ENCODE measurements at places on chromosomes 12 and 14.

DNA sequence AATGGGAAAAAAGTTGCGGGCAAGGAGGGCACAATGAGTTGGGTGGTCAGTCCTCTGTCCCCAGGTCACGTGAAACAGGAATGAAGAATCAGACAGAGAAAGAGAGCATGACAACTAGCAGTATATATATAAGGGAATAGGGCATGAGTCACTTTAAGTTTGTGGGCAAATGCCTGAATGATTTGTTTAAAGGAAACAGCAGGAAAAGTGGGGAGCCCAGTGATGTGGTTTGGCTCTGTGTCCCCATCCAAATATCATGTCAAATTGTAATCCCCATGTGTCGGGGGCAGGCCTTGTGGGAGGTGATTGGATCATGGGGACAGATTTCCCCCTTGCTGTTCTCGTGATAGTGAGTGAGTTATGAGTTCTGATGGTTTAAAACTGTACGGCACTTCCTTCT lies 195.3 kb upstream of the IGF1 start:
- no peak for DNase-seq

DNA sequence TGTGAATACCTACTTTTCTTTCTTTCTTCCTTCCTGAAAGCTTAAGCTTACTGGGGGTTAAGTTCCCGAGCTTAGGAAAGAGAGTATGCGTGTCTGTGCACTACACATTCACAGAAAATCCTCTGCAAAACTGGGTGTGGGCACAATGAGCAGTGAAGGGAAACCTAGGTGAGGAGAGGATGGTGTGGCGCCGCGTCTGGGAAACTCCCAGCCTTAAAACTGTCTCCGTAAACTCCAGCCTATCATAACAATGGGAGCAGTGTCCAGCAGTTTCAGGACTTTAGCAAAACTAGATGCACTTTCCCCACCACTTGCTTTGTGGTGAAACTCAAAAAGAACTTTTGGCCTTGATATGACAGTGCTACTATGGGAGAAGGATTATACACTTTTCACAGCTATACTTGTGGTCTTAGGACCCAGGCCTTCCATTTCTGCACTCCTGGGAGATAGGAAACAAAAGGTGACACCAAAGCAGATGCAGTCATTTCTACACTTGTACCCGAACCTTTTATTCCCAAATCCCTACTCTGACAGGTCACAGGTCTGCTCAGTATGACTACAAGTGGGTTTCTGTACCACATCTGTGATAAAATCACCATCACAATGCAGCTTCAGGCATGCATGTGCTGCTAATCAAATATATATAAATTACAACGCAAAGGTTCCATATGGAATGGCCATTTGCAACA lies 10.4 kb downstream of the AKAP5 start:
- DNase-seq: no peak

- no peak for DNase-seq
These were observed 17.7 kb downstream of the ZFYVE26 start for GRCh38 chr14:67798731-67799130.

DNA sequence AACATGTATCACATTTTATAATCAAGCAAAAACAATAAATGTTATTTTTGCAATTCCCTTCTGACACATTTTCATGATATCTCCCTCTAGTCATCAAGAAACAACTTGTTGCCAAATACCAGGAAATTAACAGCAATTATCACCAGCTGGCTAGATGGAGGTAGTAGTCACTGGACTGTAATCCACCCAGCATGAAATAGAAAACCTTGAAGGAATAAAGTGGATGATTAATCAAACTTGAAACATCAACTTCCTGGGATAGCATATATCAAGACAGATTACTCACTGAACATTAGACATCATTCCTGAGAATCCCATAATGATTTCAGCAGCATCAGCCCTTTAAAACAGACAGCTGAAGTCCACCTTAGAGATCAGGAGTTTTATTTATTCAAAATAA lies 259.0 kb downstream of the CCDC59 start:
- no peak for DNase-seq

DNA sequence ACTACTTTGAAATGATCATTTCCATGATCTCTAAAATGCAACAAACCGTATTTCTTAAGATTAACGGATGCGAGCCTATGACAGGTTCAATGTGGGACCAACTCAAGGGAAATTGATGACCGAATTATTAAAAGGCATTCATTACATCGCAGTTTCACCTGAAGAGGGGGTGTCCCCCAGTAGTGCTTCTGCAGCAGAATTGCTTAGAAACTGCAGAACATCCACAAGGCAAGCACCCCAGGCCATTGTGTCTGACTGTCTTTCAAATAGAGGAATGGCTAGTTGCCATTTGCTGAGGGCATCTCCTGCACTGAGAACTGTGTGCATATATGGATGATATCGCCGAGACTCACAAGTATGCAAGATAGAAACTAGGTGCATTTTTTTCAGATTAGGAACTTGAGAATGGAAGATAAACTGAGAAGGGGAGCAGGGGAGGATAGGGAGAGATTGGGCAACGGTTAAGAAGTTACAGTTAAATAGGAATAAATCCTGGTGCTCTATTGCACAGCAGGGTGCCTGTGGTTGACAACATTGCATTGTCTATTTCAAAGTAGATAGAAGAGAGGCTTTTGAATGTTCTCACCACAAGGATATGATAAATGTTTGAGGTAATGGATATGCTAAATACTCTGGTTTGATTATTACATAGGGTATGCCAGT lies 234.3 kb upstream of the PLEKHG7 start:
- DNase-seq: no peak

DNA sequence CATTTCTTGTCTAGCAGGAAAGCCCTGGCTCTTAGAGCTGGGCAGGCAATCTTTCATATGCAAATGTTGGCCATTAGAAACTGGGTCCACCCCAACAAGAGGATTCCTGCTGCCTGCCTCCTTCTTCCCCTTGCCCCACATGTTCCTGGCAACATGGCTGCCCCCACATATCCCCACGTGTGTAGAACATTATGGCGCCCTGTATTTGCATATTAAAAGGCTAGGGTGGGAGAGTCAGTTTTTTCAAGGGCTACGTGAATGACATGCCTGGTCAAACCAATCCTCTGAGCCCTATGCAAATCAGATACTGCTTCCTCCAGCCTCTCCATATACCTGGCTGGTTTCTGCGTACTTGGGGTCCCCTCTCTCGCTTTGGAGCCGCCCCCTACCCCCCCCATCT lies 514.0 kb downstream of the FUT8 start:
- no peak for DNase-seq

DNA sequence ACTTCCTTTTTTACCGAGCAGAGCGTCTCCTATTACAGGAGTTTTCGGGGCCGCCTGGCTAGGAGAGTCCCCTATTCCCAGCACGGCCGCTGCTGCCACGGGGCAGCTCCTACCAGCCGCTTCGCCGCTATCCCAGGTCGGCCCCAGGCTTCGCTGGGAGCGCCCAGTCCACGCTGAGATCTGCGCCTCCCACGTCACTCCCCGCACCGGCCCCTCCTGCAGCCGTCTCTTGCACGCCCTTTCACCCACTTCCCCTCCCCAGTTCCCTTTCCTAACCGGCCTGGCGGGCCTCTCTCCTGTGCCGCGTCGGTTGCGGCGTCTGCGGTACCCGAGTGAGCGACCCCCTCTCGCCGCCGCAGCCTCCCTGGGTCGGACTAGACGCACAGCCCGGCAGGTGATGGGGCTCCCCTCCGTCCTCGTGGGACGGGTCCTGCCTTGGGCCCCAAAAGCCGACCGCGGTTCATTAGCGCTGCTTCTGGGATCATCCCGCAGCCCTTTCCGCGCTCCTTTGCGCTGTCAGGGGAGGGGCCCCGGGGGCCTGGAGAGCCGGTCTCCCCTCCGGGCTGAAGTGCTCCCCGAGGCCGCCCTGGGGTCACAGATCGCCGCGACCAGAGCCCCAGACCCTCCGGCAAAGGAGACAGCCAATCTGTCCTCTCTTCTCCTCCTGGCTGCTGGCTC lies 1318.4 kb downstream of the TMEM121 start:
- DNase-seq: no peak

- no peak for DNase-seq
These were observed 371.1 kb downstream of the SEC23A start for GRCh38 chr14:38731962-38732361.

DNA sequence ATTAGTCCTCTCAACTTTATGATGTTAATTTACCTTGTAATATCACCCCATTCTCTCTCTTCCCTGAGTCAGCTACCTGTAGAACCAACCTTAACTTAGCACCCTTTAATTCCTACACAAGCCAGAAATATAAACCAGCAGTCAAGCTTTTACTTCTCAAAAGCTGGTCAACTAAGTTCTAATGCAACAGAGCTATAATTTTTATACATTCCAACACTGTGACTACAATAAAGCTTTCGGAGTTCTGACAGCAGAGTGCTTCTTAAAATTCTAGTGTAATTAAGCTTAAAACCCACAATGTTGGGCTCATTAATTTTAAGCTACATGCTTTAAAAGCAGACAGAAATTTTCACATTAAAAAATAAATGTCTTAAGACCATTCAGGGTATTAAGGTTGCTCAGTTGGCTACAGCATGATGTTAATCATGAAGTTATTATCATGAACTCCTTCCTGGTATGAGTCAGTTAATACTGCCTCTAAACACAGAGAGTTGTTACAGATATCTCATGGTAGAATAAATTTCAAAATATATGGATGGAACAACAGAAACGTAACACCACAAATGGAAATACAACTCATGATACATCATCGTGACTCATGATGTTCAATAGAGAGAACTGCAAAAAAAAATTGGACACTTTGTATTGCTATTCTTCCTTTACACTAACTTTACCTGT lies 126.7 kb downstream of the EPS8 start:
- no peak for DNase-seq

GRCh38 chr12:58291106-58291505 lies 349.7 kb downstream of the ATP23 start:
- no peak for DNase-seq

GRCh38 chr14:86515195-86515594 lies 985.3 kb downstream of the FLRT2 start:
- no peak for DNase-seq

- no peak for DNase-seq
These were observed 44.0 kb upstream of the SMUG1 start for GRCh38 chr12:54232790-54233189.

DNA sequence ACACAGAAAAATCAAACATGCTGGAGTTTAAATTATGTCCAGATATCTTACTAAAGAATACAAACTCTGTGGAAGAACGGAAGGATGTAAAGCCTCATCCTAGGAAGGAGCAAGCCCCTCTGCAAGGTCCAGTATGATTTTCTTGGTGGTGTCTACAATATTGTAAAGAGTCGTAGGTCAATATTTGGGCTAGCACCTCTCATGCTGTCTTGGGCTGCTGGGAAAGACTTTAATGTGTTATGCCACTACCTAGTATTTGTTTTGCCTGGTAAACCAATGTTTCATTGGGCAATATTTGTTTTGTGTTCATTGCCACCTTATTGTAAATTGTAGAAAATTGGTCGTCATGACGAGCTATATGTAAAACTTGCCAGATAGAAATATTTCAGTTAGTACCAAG lies 26.6 kb downstream of the RESF1 start:
- DNase-seq: no peak

DNA sequence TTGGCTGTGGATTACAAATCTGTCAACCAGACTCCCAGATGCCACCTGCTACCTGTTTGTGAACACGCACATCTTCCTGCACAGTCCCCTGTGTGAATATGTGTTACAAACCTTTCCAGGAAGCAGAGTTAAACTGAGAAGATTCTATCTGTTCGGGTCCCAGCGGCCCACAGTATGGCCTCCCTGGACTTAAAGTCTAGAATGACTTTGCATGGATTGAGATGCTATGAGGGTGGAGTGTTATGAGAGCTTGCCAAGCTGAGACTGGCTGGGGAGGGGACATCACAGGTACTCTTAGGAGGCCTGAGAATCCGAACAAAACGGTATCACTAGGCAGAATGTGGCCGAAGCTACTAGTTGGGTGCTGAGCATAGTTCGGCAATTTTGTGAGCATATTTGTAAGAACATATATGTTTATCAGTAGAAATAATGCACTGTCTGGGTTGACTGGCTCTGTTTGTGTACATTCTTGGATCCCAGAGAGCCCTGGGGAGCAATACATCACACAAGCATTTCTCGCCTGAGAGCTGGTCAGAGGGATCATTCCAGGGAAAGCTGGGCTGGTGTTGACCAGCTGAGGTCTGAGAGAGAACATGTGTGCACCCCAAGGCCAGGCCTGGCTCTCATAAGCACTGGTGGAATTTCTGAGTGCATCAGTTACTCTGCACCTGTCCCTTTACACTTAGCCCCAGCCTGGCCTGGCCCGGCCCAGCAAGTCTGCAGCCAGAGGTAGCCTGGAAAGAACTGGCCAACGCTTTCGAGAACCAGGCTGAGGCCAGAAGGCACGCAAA lies 29.8 kb upstream of the LTBP2 start:
- DNase-seq: no peak

- no peak for DNase-seq
These were observed 155.0 kb upstream of the TMEM132C start for GRCh38 chr12:128111951-128112350.

- no peak for DNase-seq
These were observed 23.5 kb upstream of the SELPLG start for GRCh38 chr12:108657130-108657745.

DNA sequence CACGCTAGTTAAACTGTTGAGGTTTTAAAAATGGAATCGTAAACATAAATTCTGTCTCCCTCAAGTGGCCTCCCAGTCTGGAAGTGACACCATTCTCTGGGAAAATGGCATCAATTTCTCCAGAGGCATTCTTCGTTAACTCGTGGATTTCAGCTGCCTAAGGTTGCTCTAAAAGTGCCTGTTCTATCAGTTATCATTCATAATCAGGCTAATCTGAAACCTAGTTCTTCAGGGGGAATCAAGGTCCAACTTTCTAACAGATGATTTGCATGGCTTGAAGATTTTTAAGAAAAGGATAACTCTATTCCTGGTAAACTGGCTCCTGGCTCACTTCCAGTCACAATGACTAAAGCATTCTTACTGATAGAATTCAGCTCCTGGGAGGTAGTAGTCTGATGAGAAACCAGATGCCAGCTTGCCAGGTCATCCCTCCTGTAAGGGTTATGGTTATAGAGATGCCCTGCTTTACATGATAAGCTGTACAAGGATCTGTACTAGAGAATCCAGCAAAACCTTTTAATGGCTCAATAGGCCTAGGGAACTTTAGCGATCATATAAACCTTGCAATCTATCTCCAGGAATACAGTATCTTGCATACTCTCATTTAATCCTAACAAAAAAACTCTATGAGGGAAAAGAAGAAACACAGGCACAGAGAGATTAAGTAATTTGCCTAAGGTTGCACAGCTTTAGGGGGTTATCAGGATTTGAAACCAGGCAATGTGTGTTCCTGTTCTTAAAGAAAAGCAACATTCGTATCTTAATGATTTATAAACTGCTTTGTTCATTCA lies 1.5 kb downstream of the L3HYPDH start:
- no peak for DNase-seq

GRCh38 chr12:117178745-117179144 lies 11.5 kb downstream of the FBXO21 start:
- no peak for DNase-seq

GRCh38 chr12:19979584-19979983 lies 388.8 kb upstream of the PDE3A start:
- DNase-seq: no peak

DNA sequence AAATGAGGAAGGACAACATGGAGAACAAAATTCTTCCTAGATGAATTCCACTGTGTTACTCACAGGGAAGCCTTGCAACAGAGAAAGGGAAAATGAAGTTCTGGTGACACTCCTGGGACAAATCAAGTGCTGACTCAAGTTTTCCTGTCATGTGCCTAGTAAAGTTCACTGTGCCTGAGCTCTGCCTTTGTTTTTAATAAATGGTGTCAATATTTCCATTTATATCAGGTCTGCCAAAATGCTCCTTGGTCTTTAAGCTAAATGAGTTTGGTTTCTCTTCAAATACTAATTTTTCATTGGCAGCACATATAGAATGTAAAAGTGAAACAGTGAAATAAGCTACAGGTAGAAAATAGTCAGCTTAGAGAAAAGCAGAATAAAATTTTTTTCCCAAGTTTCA lies 33.0 kb downstream of the HIGD1C start:
- no peak for DNase-seq

Data from neural crest cell (in vitro differentiated cells).